ENCODE measurements at places on chromosomes 11 and 22.

DNA sequence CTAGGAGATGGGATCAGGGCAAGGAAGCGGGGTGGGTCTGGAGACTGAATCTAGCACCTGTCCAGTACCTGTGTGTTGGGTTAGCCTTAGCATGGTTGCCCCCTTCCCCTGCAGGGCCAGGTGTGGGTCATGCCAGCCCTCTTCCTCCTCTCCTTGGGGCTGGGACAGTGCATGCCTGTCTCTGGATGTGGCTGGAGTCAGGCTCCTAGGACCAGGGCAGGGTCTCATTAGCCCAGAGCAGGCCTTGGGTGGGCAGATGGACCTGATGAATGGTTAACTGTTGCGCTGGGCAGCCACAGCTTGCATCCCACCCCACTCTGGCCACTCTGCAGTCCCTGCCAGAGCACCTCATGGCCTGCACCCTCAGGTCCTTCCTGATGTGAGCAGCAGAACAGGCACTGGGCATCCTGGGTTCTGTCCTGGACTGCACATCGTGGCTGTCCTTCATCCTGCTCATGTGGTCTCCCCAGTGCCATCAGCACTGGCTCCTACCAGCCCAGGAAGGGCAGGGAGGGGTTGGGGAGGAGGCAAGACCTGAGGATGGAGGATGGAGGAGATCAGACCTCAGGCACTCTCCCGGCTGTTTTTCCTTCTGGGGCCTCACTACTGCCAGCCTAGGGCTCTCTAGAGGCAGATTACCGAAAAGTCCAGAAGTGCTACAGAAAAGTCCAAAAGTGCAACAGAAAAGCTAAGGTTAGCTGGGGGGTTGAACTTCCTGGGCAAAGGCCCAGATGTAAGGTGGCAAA lies 12.8 kb upstream of the CHRM1 start:
- DNase-seq = no peak

DNA sequence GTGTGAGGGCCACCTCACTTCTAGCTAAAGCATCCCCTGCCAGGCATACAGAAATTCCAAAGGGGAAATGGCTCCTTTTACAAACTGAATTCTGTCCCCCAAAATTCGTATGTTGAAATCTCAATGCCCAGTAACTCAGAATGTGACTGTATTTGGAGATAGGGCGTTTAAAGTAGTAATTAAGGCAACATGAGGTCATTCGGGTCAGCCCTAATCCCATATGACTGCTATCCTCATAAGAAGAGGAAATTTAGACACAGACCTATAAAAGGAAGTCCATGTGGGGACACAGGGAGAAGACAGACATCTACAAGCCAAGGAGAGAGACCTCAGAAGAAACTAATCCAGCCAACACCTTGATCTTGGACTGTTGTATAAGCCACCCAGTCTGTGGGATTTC lies 119.1 kb downstream of the CHST1 start:
- no peak for DNase-seq

- no peak for DNase-seq
Measured at GRCh38 chr11:61659413-61660196, 20.6 kb upstream of the DAGLA start.

- DNase-seq = no peak
Measured at GRCh38 chr11:43952020-43952400, 9.6 kb downstream of the C11orf96 start.

- DNase-seq = peak; percentile 78
Measured at GRCh38 chr11:8934742-8935488, 2.2 kb upstream of the C11orf16 start.

Measured in fibroblast of skin of left biceps (primary cell).